ENCODE measurements at places on chromosomes 3 and 15.
A peak's percentile ranks its signal among the peaks of the same experiment; 100 is the strongest.

DNA sequence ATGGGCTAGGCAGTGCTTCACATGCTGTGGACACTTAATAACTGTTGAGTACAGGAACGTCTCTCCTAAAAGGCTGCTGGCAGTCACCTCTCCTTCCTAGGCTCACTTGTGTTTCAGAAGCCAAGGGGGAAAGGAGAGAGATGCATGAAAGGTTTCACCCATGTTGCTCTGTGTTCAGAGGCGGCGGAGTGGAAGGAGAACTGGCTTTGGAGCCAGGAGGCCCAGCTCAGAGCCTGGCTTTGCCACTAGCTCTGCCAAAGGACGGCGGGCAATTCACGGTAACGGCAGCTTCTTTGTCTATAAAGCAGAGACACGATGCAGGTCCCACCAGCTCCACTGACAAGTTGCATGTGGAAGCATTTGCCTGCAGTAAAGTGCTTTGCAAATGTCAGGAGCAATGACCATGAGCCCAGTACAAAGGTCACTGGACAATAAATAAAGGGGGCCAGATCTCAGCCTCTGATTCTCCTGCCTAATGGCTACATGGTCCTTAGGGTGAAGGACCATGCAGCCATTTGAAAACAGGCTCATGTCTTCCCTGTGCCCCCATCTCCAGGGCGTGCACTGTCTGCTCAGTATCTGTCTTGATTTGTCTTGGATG, 171.7 kb upstream of the TLE3 start:
- no peak for ATAC-seq

DNA sequence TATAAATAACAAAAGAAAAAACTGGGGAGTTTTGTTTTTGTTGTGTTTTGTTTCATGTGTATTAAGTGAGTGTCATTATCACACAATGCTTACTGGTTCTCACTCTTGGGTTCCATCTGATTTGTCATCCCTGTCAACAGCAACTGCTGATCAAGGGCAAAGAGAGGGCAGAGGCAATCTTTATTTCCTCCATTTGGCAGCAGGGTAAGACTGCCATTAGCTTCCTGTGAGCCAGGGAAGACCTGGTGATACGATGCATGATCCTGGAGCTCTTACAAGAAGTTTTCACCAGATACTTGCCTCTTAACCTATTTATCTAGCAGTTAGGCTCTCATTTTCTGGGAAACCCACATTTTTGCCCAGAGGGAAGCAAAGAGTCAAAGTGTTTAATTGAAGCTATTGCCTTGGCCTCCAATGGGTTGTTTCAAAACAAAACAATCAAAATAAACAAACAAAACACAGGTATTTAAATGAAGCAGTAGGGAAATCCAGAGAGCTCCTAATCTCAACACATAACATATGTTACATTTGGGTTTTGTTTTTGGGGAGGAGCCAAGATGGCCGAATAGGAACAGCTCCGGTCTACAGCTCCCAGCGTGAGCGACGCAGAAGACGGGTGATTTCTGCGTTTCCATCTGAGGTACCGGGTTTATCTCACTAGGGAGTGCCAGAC, 529.8 kb downstream of the MAGI1 start:
- no peak for ATAC-seq

DNA sequence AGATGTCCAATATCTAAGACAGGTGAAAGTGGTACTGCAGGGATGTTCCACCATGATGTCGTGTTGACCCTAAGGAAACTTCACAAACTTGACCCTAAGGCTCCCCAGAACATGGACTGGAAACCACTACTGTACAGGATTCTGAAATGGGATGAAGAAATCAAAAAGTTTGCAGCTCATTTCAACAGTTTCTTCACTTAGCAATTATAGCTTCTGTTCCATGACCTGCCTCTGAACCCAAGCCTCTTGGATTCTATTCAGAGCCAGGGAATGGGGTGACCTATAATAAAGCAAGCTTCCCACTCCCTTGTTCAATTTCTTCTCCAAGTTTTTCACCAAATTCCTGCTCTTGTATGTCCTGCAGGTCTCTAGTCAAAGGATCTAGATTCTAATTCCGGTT, 40.7 kb downstream of the DUT start:
- ATAC-seq: no peak

DNA sequence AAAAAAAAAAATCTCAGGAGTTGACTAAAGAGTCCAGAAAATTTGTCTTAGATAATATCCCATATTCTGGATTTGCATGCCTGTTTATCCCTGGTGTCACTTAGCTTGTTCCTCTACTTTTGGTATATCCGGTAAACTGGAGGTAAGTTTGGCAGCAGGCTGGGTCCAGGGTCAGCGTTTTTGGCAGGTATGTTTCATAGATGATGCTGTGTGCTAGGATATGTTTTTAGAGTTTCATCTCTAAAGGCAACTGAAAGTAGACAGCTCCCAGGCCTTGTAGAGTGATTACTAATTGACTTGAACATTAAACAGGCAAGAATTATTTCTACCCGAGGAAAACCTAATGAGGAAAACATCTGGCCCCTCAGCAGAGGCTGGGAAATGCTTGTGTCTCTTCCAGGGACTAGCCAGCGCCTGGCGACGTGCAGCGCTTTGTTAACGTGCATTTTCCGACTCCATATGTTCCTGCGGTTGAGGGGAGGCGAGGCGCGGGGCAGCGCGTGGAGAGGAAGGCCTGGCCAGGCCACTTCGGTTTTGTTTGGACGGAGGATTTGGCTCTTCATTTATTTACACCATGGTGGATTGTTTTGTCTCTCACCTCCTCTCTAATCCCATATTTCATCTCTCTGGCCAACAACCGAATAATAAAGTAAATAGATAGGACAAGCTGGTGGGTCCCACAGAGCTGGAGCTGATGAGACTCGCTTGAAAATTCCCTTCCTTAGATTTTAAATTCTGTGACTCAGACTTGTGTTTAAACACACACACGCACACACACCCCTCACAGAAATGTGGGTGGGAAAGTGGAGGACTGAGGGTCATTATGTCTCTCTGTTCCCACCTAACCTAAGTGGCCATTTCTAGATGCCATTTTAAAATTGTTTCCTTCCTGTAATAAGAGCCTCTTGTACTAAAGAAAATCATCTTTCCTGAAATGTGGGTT, 65.3 kb downstream of the ASB7 start:
- ATAC-seq: no peak

DNA sequence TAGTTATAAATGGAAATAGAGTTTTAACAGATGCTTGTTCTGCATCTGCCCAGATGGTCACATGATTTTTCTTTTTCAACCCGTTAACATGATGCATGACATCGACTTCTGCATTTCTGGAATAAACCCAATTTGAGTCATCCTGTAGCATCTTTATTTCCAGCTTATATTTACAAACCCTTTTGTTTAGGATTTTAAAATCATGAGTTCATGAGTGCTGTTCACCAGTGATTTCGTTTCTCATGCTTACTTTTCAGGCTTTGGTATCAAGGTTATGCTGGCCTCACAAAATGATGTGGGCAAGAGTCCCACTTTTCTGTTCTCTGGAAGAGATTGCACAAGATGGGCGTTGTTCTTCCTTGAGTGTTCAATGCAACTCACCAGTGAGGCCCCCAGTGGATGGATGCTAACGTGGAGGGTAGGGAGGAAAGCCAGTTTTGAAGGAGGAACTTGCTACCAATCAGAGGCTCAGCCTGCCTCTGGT, 5.2 kb downstream of the HRH1 start:
- peak; percentile 62 for ATAC-seq

DNA sequence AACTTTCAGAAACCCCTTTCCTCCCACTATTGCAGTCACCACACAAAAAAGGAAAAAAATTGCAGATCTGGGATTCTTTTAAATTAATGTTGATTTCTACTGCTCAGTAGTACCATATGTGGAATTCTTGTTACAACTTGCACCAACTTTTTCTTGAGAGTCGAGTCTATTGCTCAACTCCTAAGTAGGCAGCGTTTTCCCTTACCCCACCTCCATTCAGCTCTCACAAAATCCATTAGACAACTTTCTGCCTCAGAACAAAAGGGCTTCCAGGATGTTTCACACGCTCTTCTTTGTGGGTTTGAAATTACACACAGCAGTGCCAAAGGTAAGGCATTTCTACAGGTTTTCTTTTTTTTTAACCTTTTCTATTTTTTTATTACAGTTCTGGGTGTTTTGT, 179.5 kb downstream of the ANXA2 start:
- no peak for ATAC-seq

DNA sequence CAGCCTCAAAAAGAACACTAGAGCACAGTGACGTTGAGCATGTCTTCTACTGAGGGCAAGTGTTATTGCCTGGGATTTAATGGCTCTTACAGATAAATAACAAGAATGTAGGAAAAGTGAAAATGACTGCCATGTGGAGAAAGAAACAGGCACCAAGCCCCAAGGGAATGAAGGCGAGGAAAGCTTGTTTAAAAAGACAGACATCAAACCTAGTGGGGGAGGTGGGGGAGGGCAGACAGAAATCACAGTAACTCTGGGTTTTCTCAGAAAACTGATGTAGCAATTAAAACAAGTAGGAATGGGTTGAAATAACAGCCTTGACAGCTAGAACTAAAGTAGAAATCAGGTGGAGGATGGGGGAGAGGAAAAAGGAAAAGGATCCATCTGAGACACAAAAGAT, 18.4 kb upstream of the LYZL4 start:
- ATAC-seq: no peak

DNA sequence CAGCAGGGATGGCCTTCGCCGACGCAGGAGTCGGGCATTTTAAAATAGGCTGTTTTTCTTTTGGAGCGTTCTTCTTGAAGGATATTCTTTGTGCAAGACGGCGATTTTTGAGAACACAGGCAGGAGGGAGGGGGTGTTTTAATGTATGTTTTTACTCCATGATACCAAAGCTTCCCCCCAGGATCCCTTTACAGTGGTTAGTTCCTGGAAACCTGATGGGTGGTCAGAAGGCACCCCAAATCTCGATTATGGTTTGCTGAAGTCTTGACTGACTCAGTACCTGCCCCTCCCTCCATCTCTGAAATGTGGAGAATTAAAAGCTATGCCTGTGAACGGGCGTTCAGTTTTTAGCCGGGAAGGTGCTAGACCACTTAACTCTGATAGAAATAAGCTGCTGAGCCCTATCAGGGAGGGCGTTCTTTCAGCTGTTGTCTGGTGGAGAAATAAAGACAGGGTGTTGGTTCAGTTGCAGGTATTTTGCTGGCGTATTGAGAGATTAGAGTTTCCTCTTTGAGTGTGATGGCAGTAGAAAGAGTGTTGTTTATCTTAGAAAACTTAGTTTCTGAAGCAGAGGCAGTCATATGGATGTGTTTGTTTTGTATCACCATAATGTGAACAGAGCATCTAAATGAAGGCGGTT, 3.4 kb downstream of the IGF1R start:
- no peak for ATAC-seq

- peak; percentile 73 for ATAC-seq
Measured at GRCh38 chr3:195241592-195242355, 29.2 kb downstream of the XXYLT1 start.

DNA sequence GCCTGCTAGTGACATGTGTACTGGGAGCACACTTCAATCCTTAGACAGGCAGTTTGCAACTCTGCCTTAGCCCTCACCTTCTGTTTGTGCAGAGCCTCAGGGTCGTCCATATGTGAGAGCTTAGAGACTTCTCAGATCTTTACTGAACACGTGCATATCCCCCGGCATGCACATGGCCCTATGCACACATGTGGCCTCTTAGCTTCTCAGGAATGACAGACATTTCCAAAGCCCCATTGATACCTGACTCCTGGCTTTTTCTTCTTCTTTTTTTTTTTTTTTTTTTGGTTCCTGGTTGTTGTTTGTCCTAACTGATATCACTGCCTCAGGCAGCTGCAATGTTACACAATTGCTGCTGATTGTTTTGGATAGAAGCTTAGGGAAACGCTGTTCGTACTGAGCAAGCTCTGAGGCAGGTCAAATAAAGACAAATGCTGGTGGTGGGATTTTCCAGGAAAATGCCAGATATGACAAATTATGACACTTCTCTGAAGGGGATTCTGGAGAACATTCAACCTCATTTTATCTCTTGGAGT, 107.2 kb upstream of the RGMA start:
- no peak for ATAC-seq

DNA sequence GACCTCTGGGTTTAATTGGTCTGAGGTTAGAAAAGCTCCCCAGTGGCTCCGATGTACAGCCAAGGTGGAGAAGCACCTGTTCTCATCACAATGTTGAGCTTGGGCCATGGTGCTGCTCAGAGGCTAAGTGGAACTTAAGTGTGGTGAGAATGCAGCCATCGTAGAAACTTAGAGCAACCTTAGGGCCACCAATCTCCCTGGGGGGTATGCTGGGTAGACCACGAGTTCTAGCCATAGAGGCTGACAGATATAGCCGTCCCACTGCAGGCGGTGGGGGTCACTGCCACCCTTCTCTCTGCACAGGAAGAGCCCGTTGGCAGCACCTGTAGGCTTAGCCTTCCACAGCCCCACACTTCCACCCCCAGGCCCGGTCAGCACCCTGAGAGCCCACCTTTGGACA, 38.0 kb downstream of the MGLL start:
- ATAC-seq: no peak

All from motor neuron (in vitro differentiated cells).